ENCODE measurements at places on chromosomes 1 and 21.

GRCh38 chr1:205430696-205431305 is 8.9 kb upstream of the LEMD1 start:
- DNase-seq: peak; percentile 22

- no peak for DNase-seq
Observed at GRCh38 chr1:228007049-228007800, 427 bp downstream of the WNT3A start.

DNA sequence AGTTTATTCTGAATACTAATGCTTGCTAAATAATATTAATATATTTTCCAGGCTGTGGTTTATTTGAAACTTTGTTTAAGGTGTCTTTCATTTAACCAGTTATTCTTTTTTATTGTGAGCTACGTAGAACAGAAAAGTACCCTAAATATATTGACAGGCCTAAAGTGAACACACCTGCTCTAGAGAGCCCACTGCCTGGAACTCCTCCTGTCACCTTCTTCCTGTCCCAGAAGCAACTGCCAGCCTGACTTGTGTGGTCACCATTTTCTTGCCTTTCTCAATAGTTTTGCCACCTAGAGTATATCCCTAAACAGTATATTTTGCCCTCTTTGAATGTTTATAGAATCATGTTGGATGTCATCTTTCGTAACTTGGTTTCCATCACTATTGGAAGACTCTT is 48.5 kb downstream of the SCCPDH start:
- no peak for DNase-seq

- no peak for DNase-seq
Observed at GRCh38 chr1:76136894-76137293, 62.3 kb downstream of the ST6GALNAC3 start.

- DNase-seq: no peak
Observed at GRCh38 chr1:26434161-26434752, 2.1 kb downstream of the DHDDS start.
